ENCODE measurements at places on chromosomes 3 and 15.

- DNase-seq, result no peak
Observed at GRCh38 chr3:55702822-55703221, 215.7 kb upstream of the WNT5A start.

DNA sequence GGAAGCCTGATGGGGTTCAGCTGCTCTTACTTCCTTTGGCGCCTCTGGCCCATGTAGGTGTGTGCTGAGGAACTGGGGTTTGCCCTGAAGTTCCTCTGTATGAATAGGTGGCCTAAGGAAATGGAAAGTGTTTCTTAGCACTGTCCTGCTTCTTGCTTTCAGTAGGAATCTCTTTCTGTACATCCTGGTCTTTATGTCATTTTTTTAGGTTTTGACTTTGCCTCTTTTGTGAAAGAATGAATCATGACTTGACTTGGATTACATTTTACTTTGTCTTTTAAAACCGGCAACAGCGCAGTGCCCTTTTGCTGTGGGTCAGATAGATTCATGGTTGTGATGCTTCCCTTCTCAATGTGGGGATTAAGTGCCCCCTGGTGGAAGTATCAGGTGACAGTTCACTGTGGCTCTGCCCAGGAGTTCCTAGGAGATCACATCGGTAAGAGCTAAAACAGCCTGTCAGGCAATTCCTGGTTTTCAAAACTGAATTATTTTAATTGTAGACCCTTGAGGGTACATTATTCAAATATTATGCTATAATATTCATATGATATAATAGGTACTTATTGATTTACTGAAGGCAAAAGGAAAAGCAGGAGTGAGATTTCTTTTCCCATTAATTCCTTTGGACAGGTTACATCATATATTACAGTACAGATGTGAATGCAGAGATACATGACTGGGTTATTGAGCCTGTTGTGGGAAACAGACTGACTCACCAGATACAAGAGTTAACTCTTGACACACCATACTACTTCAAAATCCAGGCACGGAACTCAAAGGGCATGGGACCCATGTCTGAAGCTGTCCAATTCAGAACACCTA is 95.4 kb downstream of the HCN4 start:
- DNase-seq, result peak; percentile 15

DNA sequence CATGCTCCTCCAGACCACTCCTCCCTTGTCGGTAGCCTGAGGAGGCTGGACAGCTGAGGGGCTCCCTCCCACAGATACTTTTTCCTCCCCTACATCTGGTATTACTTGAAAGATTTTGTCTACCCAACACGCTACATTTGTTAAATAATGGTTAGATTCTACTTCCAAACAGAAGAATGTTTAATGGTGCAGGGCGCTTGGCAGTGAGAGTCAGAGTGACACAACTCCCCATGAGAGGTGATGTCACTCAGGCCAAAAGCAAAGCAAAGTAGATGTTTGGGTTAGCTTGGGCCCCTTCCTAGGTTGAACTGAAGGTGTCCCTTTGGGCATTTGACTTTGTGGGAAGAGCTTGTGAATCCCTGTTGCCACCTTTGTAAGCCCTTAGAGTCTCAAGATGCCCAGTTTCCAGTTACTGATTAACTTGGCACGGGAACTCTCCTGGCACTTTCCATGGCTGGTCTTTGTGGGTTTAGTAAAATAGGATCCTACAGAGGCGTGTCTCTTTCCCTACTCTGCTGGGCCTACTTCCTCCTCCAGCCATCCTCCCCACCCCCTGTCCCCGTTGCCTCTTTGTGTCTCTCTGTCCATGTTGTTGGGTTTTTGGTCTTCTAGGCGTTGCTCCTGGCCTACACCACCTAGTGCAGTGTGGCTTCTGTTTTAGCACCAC is 5.6 kb downstream of the LIMD1 start:
- no peak for DNase-seq

- no peak for DNase-seq
Observed at GRCh38 chr3:54079730-54080325, 42.5 kb upstream of the CACNA2D3 start.

- no peak for DNase-seq
Observed at GRCh38 chr15:90559119-90559518, 29.4 kb downstream of the CRTC3 start.

DNA sequence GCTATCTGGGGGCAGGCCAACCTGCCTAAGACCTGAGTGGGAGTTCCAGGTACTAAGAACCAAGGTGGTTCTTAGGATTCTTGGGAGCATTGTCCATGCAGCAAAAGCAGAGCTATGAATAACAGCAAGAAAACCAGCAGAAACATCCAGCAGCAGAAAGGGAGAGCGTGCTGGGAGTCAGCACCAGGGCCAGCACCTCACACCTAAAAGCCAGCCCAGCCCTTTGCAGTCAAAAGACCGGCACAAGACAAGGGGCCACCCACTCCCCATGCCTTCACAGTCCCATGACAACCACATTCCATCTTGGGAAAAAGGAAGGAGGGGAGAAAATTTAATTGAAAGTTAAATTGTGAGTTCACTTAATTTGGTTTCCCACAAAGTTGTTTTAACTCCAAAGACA is 364.9 kb downstream of the AGBL1 start:
- DNase-seq, result no peak

GRCh38 chr3:81839504-81840094 is 78.2 kb upstream of the GBE1 start:
- no peak for DNase-seq

DNA sequence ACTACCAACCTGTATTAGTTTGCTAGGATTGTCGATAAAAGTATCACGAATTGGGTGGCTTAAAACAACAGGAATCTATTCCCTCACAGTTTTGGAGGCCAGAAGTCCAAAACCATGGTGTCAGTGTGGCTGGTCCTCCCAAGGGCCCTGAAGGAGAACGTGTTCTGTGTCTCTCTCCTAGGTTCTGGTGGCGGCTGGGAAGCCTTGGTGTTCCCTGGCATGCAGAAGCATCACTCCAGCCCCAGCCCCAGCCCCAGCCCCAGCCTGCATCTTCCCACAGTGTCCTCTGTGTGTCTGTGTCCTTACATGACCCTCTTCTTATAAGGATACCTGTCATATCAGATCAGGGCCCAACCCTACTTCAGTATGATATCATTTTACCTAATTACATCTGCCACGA is 272.5 kb upstream of the LYSMD4 start:
- no peak for DNase-seq

DNA sequence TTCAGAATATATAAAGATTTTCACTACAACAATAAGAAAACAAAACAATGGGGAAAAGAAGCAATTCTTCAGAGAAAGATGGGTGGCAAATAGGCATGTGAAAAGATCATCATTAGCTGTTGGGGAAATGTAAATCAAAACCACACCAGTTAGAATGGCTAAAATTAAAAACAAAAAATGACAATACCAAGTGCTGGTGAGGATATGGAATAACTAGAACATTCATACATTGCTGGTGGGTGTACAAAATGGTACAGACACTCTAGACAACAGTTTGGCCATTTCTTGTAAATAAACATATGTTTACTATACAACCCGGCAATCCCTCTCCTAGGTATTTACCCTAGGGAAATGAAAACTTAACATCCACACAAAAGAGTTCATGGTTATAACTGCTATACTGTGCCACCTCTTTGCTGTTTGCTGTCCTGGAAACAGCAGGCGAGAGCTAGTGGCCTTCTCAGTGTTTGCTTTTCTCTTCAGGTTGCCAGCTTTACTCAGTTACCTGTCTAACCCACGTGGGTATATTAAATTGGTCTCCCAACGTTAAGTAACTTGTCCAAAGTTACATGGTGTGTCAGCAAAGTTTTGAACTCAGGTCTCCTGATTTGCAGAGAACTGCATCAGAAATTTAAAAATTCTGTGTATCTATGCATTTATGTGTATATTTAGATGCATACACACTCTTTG is 4.6 kb upstream of the NIT2 start:
- no peak for DNase-seq

- DNase-seq, result no peak
Observed at GRCh38 chr15:25268166-25268565, 170.7 kb downstream of the UBE3A start.

DNA sequence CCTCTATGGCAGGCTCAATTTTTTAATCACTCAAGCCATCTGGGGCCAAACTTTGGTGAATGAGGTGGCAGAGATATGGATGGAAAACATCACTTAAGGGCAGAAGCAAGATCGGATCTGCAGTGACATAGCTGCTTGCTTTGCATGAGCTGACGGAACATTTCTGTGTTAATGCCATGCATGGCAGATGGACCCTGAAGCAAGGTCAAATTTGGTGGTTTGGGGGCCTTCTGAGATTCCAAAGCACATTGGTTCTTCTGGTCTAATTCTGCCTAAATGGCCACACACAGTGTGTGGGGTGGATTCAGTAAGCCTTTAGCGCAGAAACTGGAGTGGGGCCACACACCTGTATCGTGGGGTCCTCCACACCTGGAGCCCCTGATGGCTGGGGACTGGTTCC is 38.3 kb upstream of the BCL2L10 start:
- DNase-seq, result no peak

DNA sequence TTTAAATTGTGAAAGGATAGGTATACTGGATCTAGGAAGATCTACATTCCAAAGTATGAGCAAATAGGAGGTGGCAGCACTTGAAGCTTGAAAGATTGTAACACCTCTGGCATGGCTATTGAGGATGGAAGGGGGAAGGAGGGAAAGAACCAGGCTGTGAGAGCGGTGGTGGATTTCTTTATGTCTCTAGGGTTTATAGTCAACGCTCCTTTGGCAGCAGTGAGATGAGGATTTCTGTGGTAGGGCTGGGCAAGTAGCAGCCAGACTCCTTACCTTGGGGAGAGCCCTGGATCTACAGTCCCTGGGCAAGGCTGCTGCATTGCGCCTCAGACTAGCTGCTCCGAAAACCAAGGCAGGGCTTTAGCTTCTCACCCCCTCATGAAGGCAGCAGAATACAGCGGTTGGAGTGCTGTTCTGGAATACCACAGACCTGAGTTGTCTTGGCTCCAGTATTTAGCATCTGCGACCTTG is 53.2 kb downstream of the MEF2A start:
- no peak for DNase-seq

DNA sequence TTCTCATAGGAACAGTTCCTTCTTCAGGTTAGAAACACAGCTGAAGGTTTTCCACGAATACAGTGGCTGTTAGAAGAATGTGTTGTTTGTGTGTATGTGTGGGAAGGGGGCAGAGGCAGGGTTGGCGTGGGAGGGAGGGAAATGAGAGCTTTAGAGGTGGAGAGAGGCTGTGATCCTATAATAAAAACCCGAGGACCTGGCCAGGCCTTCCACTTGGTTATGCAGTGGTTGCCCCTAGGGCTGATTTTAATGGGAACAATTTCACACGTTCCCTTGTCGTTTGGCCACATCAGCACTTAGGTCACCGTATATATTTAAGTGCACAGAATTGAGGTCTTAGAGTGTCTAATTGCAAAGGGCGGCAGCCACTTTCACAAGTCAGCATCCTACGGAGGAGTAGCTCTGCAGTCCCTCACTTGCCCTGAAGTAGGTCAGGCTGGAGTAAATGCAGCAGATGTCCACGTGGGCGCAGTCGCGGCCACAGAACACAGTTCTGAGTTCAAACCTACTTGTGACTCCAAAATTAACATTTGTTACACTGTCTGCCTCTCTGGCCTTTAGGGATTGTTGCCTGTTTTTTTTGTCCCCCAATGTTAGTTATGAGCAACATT is 85.6 kb downstream of the PDCD6IP start:
- no peak for DNase-seq

DNA sequence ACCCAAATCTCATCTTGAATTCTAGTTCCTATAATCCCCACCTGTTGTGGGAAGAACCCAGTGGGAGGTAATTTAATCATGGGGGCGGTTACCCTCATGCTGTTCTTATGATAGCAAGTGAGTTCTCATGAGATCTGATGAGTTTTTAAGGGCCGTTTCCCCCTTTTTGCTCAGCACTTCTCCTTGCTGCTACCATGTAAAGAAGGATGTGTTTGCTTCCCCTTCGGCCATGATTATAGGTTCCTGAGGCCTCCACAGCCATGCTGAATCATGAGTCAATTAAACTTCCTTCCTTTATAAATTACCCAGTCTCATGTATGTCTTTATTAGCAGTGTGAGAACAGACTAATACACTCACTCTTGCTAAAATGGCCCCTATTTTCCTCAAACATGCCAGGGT is 374.7 kb downstream of the TUSC7 start:
- no peak for DNase-seq

GRCh38 chr3:152961323-152961722 is 126.4 kb downstream of the P2RY1 start:
- no peak for DNase-seq

GRCh38 chr3:163632722-163633121 is 1445.6 kb downstream of the SI start:
- DNase-seq, result no peak

GRCh38 chr15:92907229-92907628 is 7.1 kb downstream of the CHD2 start:
- DNase-seq, result no peak

- no peak for DNase-seq
Observed at GRCh38 chr3:194277104-194277785, 73.9 kb downstream of the CPN2 start.

- no peak for DNase-seq
Observed at GRCh38 chr3:21585216-21585740, 165.7 kb downstream of the ZNF385D start.

GRCh38 chr3:125337506-125337905 is 37.6 kb downstream of the ZNF148 start:
- no peak for DNase-seq

DNA sequence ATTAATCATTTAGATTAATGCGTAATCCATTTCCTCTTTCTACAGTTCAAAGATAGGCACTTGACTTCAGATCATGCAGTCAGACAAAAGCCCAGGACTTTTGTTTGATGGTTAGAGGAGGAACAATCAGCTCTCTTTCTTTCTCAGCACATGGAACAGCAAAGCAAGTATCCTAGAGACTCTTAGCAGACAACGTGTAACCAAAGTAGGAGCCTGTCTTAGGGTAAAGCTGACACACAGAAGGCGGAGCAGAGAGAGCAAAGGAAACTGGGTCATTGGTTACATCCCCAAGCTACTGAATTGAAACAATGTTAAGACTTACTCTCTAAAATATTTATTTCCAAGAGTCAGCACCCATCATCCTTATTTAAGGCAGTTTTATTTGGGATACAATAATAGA is 110.0 kb upstream of the HES1 start:
- no peak for DNase-seq

GRCh38 chr3:40939741-40940130 is 259.6 kb upstream of the CTNNB1 start:
- no peak for DNase-seq

GRCh38 chr15:75023872-75024636 is 664 bp downstream of the PPCDC start:
- no peak for DNase-seq

- no peak for DNase-seq
Observed at GRCh38 chr3:184380627-184381260, 890 bp downstream of the CHRD start.

DNA sequence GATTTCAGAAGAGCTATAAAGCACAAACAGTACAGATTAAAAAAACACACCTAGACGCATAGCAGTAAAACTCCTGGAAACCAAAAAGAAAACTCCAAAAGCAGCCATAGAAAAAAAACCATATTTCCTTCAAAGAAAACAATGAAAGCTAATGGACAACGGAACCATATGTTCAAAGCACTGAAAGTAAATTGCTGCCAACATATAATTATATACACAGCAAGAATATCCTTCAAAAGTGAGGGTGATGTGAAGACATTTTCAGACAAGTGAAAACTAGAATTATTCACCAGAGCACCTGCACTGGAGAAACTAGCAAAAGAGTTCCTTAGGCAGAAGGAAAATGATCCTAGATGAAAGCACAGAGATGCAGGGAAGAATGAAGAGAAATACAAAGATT is 58.2 kb upstream of the PCSK6 start:
- no peak for DNase-seq

GRCh38 chr3:124762661-124763011 is 32.4 kb downstream of the UMPS start:
- no peak for DNase-seq
